ENCODE measurements at places on chromosomes 3 and 15. TPM values are rescaled to one million over a fixed set of nuclear protein-coding genes. Genes with fewer than 3 reads are reported as not detected.

DNA sequence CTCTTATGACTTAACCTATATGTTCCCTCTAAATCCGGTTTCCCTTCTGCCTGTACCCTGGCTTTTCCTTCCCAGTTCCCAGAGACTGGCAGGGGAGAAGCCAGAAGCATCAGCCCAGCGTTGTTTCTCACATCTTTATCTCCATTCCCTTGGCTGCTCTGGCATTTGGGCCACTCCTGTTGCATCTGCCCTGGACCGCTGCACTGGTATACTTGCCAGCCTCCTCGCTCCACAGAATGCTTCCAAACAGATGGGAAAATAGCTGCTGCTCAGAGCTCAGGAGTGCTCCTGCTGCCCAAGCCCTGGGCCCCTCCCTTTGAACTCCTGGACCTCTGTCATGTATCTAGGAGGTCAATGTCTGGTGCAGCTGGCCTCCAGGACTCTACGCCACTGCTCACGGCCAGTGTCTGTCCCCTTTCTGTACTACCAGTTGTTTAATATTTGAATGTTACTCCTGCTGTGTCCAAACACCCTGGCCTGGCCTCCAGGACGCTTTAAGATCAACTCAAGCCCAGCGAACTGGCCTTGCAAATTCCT is 6.8 kb downstream of the SPINT1 start:
- no peaks in the 10 kb centered on the region for H3K36me3 ChIP-seq
- no peak overlapping the region for H3K4me3 ChIP-seq
- DNase-seq: no peak

GRCh38 chr3:112782491-112782890 is 64.2 kb downstream of the CD200R1L start:
- H3K27me3 ChIP-seq: no peaks in the 10 kb centered on the region
- no peaks in the 10 kb centered on the region for H3K4me1 ChIP-seq
- H3K36me3 ChIP-seq: no peaks in the 10 kb centered on the region
- H3K27ac ChIP-seq: no peak overlapping the region
- H3K4me3 ChIP-seq: no peak overlapping the region

- no peaks in the 10 kb centered on the region for H3K36me3 ChIP-seq
- H3K4me1 ChIP-seq: no peaks in the 10 kb centered on the region
- DNase-seq: no peak
- H3K4me3 ChIP-seq: no peak overlapping the region
These were observed 204.6 kb upstream of the STRIT1 start for GRCh38 chr3:155497930-155498647.

DNA sequence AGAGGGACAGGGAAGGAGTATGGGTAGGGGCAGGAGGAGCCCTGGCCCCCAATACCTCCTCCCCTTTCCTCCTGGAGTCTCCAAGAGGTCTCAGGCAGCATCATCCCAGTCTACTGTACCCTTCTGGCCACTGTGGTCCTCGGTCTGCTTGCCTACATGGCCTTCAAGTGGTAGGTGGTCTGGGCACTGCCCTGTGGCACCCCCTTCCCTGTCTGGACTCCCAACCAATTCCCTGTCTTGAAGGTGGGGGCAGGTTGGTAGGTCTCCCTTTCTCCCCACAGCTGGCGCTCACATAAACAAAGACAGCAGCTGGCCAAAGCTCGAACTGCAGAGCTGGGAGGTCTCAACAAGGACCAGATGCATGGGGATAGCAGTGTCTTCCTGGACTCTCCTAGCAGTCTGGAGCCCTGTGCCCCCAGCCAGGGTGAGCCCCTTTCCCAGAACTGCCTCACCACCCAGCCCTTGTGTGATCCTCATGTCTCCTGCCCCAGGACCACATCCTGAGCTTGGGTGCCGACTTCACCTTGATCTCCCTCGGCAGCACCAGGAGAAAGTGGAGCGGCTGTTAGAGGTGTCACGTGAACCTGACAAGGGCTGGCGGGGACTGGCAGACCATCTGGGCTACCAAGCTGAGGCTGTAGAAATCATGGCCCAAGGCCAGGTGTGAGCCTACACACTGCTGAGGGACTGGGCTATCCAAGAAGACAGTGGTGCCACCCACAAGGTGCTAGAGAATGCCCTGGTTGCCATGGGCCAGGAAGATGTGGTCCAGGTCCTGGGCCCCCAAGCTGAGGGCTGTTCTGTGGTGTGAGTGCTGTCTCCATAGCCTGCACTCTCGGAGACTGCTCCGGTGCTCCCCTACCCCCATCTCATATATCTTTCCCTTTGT is 33.1 kb downstream of the NBEAL2 start:
- no peak overlapping the region for H3K27ac ChIP-seq
- no peaks in the 10 kb centered on the region for H3K27me3 ChIP-seq
- H3K4me3 ChIP-seq: no peak overlapping the region
- no peak for DNase-seq
- H3K36me3 ChIP-seq: peaks cover 17% of the 10 kb centered on the region

GRCh38 chr3:11276901-11277300 is 4.7 kb downstream of the ATG7 start:
- peaks cover 18% of the 10 kb centered on the region for H3K4me1 ChIP-seq
- H3K27ac ChIP-seq: no peak overlapping the region
- H3K27me3 ChIP-seq: no peaks in the 10 kb centered on the region
- no peak for DNase-seq
- H3K36me3 ChIP-seq: peaks cover 5% of the 10 kb centered on the region

DNA sequence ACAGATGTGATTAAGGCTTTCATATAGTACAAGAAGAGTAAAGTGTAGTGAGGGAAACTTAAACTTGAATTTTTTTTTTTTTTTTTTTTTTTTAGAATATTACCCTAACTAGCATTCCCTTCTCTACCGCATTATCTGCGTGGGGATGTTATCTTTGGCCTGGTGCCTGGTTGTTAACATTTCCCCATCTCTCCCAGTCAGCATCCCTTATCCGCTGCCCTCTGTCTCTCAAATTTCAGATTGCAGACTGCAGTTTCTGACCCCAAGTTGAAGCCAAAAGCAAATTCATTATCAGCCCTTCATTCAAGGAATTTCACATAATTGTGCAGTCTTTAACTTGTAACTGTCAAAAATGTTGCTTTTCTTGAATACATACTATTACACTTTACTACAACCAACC is 353.0 kb downstream of the PLOD2 start:
- DNase-seq: no peak
- H3K4me3 ChIP-seq: no peak overlapping the region
- H3K4me1 ChIP-seq: no peaks in the 10 kb centered on the region
- no peaks in the 10 kb centered on the region for H3K27me3 ChIP-seq
- H3K36me3 ChIP-seq: no peaks in the 10 kb centered on the region

GRCh38 chr15:64699751-64700388 is 75.5 kb downstream of the RBPMS2 start:
- DNase-seq: no peak
- H3K27ac ChIP-seq: no peak overlapping the region
- H3K4me3 ChIP-seq: no peak overlapping the region
- no peaks in the 10 kb centered on the region for H3K27me3 ChIP-seq
- no peaks in the 10 kb centered on the region for H3K36me3 ChIP-seq
- H3K4me1 ChIP-seq: peaks cover 48% of the 10 kb centered on the region

DNA sequence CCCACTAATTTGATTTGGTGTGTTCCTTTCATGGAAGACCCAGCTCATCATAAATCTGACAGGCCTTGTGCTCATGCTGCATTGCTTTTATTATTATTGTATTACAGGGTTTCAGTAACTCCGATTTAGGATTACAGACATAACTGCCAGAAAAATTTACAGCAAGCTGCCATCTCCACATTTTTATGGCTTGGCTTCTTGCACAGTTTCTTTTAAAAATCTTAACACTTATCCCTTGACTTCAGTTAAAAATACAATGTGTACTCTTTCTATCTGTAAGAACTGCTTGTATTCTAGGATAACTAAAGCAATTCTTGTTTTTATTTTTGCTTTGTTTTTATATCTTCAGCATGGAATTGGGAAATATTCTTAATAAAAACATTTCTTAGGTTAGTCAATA is 612.2 kb downstream of the DIPK2A start:
- no peaks in the 10 kb centered on the region for H3K4me1 ChIP-seq
- no peak overlapping the region for H3K27ac ChIP-seq
- DNase-seq: no peak
- H3K4me3 ChIP-seq: no peak overlapping the region
- H3K36me3 ChIP-seq: no peaks in the 10 kb centered on the region

GRCh38 chr15:78360958-78361718 is 21.0 kb downstream of the CRABP1 start:
- DNase-seq: no peak
- no peak overlapping the region for H3K27ac ChIP-seq

- no peaks in the 10 kb centered on the region for H3K27me3 ChIP-seq
- no peaks in the 10 kb centered on the region for H3K4me1 ChIP-seq
- no peak overlapping the region for H3K4me3 ChIP-seq
- H3K27ac ChIP-seq: no peak overlapping the region
- H3K36me3 ChIP-seq: no peaks in the 10 kb centered on the region
These were observed 723.9 kb upstream of the ALCAM start for GRCh38 chr3:104642827-104643226.

Gene MKRN2OS
- polyA plus RNA-seq: not detected

Gene ZBTB11
- 14.5 TPM for polyA plus RNA-seq

Gene CD86
- polyA plus RNA-seq: not detected

Gene DNASE1L3
- not detected for polyA plus RNA-seq

Gene ERICH6
- polyA plus RNA-seq: not detected

Gene CIB1
- 251 TPM for polyA plus RNA-seq

Gene MED12L
- polyA plus RNA-seq: 0.02 TPM

Gene TRIP4
- polyA plus RNA-seq: 31.9 TPM

Gene ALPK3
- polyA plus RNA-seq: 0.03 TPM

Gene ABHD17C
- 3.1 TPM for polyA plus RNA-seq
